ENCODE measurements at places on chromosomes 16 and 17.

DNA sequence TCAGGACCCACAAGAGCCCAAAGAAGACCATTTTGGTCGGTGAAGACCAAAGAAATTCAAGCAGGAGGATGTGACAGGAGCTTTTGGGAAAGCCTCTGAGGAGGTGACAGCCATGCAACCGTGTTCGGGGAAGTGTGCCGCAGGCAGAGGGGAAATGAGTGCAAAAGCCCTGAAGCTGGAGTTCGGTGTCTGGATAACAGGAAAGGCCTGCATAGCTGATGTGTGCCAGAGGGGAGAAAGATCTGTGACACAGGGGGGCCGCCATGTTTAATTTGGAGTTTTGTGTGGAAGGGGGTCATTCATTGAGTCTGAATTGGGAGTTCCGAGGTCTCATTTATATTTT lies 870 bp upstream of the ZC3H7A start:
- DNase-seq = no peak

GRCh38 chr16:88310796-88311605 lies 71.8 kb upstream of the ZNF469 start:
- DNase-seq = no peak

- no peak for DNase-seq
These were observed 79.8 kb downstream of the CMIP start for GRCh38 chr16:81524382-81524781.

DNA sequence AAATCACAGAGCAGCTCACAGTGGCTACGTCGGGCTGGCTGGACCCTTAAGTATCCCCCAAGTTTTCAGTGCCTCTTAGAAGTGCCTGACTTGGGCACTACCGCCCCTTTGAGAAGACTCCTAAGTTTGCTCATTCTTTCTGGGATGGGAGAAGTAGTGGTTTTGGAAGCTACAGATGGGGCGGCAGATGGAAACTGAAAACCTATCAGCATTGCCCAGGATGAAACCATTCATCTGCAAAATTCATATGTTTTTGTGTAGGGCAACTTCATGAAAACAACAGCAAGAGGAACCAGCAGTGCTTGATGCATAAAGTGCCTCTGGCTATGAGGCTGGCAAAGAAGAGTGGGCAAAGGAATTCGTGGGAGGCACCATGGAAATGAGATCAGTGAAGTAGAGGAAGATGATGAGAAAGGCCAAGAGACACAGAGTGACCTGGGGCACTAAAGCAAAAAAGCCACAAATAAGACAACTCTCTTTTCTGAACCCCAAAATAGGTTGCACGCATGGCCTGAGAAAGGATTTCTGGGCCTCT lies 277.1 kb downstream of the XYLT1 start:
- no peak for DNase-seq

GRCh38 chr16:58515871-58516767 lies 802 bp downstream of the SETD6 start:
- DNase-seq = no peak

DNA sequence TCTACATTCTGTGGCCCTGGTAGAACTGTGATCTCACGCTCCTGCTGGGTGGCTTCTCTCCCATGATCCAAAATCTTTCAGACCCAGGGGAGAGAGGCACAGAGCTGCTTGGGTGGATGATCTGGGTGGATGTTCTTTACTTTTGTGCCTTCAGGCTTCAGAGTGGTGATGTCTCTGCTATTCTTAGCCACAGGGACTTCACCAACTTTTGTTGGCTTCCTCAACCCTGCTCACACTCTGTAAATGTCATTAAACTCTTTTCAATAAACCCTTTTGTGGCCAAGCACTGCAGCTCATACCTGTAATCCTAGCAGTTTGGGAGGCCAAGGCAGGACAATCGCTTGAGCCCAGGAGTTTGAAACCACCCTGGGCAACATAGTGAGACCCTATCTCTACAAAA lies 7.6 kb downstream of the CLEC10A start:
- DNase-seq = no peak

- DNase-seq = no peak
These were observed 57.3 kb downstream of the MGAT5B start for GRCh38 chr17:76925441-76925891.

DNA sequence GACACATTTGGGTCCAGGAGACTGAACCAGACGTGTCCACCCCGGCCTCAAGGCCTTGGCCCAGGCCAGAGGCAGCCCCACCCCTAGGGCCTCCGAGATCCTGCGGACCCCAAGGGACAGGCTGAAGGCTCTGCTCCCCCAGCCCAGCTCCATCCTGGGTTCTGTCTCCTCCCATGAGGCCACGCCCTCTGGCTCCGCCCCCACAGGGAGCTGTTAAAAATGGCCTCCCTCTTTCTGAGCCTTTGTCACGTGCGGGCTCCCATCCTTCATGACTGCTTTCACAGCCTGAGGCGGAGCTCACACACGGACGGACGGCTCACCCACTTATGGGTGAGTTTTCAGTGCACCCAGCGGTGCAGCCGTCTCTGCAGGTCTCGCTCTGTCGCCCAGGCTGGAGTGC lies 6.5 kb upstream of the CACNA1H start:
- no peak for DNase-seq

GRCh38 chr16:27253526-27253930 lies 15.0 kb downstream of the NSMCE1 start:
- DNase-seq = peak; percentile 76

DNA sequence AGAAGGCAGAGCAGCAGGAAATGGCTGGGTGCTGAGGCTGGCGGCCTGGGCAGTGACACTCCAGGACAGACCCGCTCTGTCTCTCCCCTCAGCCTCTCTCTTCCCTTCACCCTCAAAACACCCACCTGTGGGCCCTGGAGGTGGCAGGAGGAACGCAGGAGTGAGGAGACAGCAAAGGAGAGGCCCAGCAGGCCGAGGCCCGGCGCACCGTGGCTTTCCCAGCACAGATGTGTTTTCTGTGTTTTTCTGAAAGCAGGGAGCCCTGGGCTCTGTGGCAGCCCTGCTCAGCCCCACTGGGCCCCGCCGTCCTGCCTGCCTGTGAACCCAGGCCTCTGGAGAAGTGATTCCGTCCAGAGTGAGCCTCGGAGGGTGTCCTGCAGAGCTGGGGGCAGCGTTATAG lies 30.5 kb downstream of the ZNF469 start:
- DNase-seq = no peak

GRCh38 chr17:66207936-66208335 lies 16.0 kb upstream of the CEP112 start:
- no peak for DNase-seq

DNA sequence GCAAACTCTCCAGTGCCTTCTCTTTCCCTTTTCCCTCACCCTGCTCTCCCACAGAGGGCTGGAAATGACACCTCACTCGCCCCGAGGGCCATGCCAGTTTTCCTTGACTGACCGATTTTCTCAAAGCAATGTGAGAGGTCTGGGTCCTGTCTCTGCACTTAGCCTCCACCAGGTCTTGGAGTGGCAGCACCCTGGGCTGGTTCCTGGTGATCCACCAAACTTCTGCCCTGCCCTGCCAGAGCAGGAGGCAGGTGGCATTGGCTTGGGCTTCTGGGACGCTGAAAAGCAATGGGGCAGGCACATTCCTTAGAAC lies 97.5 kb downstream of the RAB11FIP4 start:
- DNase-seq = no peak

GRCh38 chr16:50301626-50302471 lies 35.5 kb downstream of the ADCY7 start:
- DNase-seq = no peak

GRCh38 chr16:4098501-4098900 lies 17.7 kb downstream of the ADCY9 start:
- no peak for DNase-seq

DNA sequence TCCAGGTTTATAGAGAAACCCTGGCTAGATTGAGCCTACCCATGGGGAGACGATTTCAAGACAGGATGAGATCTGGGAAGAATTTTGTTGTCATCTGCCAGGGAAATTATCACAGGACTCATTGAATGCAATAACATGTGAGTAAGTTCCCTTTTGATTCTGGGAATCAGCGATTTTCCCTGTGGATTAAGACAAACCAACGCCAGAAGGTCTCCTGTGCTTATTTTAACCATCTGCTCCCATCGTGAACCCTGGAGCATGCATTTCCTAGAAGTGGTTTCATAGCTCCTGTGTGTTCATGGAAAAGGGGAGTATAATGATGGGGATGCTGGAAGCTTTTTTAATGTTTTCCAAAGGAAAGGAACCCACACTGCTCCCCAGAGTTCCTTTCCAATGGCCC lies 21.0 kb upstream of the ARHGAP44 start:
- no peak for DNase-seq

GRCh38 chr16:74724820-74725549 lies 24.3 kb upstream of the MLKL start:
- no peak for DNase-seq

- DNase-seq = no peak
These were observed 4.3 kb upstream of the TLCD2 start for GRCh38 chr17:1714427-1714979.

DNA sequence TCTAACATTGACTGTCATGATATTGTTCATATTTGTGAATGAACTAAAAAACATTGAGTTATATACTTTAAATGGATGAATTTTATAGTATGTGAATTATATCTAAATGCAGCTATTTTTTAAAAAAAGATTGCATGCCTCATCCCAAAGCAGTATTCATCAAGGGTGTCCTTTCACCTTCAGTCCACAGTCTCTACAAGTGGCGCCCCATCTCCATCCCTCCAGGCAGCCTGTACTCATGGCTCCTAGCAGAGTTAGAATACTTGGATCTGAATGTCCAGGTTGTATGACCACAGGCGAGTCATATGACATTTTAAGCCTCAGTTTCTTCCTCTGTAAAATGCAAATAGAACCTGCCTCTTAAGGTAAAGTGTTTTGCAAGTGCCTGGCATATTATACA lies 69.8 kb downstream of the TMEM100 start:
- DNase-seq = no peak

GRCh38 chr17:44006598-44007345 lies 2.4 kb downstream of the NAGS start:
- DNase-seq = peak; percentile 90

GRCh38 chr16:33877-34647 lies 19.3 kb downstream of the POLR3K start:
- DNase-seq = no peak

DNA sequence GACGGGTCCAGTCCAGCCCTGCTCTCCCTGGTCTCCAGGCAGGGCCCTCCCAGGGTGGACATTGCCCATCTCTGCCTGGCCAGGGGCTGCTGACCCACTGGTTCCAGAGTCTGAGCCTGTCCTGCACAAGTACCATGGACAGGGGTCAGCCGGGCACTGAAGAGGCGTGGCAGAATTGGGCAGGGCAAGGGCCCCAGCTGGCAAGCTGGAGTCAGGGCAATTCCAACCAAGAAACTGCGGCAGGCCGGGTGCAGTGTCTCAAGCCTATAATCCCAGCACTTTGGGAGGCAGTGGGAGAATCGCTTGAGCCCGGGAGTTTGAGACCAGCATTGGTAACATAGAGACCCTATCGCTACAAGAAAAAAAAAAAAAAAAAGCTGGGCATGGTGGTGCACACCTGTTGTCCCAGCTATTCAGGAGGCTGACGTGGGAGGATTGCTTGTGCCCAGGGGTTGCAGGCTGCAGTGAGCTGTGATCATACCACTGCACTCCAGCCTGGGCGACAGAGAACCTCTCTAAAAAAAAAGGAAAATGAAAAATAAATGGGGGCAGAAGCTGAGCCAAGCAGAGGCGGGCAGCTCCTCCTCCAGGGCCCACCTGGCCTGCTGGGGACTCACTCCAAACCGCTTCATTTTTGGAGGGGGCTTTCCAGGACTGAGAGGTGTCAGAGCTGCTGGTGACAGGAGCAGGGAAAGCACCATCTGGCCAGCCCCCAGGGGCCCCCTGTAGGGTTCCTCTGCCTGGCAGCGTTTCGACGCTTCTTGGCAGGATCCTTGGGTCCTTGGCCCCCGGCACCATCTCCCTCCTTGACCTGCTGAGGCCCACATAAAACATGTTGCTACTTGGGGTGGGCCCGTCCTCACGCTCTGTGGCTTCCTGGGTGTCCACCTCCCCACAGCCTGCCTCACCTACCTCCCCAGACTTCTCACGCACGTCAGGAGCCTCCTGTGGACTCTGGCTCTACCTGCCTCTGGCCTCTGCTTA lies 2.9 kb upstream of the MAFG start:
- DNase-seq = no peak

DNA sequence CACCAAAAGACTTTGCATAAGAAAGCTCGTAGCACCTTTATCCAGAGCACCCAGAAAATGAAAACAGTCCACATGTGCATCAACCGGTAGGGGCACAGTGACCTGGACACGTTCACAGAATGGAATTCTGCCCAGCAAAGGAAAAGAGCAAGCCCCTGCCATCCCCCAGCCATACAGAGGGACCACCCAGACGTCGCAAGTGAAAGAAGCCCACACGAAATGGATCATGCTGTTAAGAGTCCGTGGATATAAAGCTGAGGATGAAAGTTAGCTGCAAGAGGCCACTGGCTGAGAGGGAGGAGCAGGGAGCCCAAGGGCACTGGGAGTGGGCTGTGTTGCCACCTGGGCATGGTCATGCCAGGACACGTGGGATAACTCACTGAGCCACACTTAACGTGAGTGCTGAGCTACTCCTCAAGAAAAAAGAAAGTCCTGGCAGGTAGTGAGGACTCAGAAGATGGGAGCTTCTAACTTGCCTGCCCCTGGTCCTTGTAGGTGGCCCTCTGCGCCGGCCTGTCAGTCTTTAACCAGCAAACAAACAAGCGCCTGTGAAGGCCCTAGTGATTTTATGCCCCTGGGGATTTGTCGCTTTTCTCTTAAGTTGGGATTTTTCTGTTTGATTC lies 190.7 kb downstream of the C16orf95 start:
- DNase-seq = no peak

DNA sequence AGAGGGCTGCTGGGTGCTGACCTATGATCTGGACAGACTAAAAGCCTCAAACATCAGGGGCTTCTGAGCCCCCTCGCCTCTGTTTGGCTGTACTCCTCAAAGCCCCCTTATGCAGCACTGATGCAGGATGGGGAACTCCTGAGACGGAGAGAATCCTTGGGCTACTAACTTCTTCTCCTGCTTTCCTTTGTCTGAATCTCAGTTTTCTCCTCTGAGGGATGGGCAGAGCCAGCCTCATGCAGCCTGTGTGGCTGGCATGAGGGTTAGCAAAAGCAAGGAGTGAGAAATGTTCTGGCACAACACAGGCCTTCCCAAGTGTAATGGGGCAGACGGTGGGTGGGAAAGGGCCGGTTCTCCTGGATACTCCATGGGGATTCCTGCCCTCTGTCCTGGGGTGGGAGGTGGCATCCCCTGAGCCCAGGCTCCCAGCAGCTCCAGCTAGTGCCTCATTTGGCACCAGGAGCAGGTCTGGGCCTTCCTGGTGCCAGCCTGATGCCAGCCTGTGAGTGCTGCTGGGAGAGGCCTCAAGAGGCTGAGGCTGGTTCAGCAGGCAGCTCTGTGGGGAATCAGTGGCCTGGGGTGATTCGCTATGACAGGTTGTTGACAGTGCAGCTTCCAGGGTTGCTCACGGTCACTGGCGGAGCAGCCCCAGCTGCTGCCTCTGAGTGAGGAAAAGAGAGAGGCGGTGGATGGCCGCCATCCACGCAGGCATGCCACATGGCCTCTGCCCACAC lies 4.0 kb upstream of the BRD7 start:
- DNase-seq = no peak

- no peak for DNase-seq
These were observed at the start of gene DPEP1 for GRCh38 chr16:89613231-89613953. Gene DPEP1, plus strand, starts transcription at chr16:89613642. Its CDS starts 16,769 bp downstream, at chr16:89630411.

GRCh38 chr16:72199761-72200337 lies 27.9 kb upstream of the PMFBP1 start:
- DNase-seq = no peak

GRCh38 chr17:9897372-9897968 lies 7.6 kb downstream of the RCVRN start:
- DNase-seq = no peak

GRCh38 chr16:58366247-58367031 lies 25.8 kb upstream of the GINS3 start:
- DNase-seq = peak; percentile 71
